Mononuclear cell (primary cell): ENCODE measurements at places on chromosomes 13 and 19. TPM values are rescaled to one million over a fixed set of nuclear protein-coding genes. Genes with fewer than 3 reads are reported as not detected.

ATP8B3 gene
- 0.73 TPM for total RNA-seq

CYP4F8 gene
- under 0.01 TPM for total RNA-seq

KISS1R gene
- 0.10 TPM for total RNA-seq

ALKBH6 gene
- 6.6 TPM for total RNA-seq

CNN1 gene
- total RNA-seq = 0.52 TPM

LRRC63 gene
- total RNA-seq = 0.21 TPM

UQCRFS1 gene
- total RNA-seq = 38.1 TPM

CCDC70 gene
- total RNA-seq = not detected

TNNT1 gene
- 9.7 TPM for total RNA-seq

ZNF667 gene
- total RNA-seq = 2.9 TPM

GSK3A gene
- total RNA-seq = 13.1 TPM

CYP4F2 gene
- not detected for total RNA-seq
